ENCODE measurements at places on chromosomes 2 and 18.

GRCh38 chr18:68841301-68841700, 43.4 kb downstream of the CCDC102B start:
- no peak for DNase-seq

DNA sequence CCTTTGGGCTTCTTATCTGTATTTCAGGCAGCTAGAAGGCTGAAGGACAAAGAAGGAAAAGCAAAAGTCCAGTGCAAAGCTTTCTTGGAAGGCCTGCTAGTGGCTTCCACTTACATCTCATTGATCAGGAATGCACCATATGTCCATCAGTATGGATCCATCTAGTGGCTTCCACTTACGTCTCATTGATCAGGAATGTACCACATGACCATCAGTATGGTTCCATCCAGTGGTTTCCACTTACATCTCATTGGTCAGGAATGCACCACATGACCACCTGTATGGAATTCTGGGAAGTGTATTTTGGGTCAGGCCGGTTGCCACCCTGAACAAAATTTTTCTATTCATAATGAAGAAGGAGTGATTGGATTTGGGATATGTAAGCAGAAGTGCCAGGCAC, 70.6 kb downstream of the LYPD6 start:
- no peak for DNase-seq

DNA sequence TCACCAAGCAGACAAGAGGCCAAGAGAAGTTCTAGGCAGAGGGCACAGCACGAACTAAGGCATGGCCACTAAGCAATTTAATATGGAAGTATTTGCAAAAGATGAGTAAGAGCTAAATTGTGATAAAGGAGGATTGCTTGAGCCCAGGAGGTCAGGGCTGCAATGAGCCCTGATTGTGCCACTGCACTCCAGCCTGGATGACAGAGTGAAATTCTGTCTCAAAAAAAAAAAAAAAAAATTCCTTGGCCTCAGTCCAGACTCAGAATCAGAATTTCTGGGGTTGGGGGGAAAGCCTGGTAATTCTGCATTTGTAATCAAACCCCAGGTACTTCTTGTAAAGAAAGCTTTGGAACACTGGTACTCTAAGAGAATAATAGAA, 46.8 kb upstream of the RTN4 start:
- DNase-seq, result no peak

DNA sequence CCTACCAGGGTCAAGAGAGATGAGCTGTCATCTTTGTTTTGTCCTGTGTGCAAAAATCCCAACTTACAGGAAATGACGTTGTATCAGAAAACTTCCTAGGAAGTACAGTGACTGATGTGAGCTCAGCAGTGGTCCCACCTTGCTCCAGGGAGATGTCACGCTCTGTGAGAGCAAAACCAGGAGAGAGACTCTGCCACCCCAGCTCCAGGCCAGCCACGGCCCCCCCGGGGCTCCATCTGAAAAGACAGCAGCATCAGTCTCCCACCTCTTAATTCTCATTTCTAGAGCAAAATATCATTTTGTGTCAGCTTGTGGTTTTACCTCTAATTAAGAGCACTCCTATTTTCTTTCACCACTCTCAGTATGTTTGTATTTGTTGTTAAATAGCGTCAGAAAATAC, 57.5 kb downstream of the MYL12B start:
- DNase-seq, result peak; percentile 38

GRCh38 chr2:154130821-154131220, 259.1 kb downstream of the GALNT13 start:
- DNase-seq, result no peak

- DNase-seq, result peak; percentile 75
These were observed 15.8 kb upstream of the ZAP70 start for GRCh38 chr2:97697252-97698235.

GRCh38 chr2:3282056-3282998, 95.3 kb downstream of the EIPR1 start:
- DNase-seq, result no peak

GRCh38 chr2:71277536-71278103, 50.7 kb upstream of the PAIP2B start:
- no peak for DNase-seq

DNA sequence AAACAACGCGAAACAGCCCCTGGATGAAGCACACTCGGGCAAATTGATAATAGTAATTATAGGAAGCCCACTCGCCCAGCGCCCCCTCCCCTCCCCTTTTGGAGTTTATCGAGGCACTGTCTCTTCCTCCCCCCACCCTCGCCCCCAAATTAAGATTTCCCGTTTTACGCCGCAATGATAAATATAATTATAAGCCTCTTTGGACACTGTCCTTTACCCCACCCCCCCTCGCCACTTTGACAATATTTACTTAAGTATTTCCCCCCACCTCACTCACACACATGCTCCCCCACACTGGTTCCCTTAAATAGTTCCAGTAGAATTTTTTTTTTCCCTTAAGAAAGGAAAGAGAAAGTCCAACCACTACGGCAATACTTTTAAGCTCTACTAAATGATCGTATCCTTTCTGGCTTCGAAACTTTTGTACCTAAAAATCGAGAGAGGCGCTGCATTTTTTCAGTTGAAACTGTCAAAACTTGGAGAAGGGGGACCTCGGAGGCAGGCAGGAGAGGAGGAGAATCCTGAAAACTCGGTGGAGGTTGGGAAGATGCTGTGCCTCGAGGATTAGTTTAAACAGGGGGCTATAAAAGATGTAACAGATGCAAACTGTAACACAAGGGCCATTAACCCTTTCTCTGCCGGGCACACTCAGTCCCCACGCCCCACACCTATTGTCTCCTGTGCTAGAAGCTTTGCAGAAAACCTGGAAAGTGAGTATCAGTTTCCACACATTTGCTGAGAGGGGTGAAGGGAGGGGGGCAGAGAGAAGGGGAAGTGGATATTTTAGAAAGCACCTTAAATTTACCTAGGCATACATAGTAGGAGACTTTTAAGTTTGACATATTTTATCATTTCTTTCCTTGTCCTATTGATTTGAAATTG, 1.8 kb downstream of the ZEB2 start:
- no peak for DNase-seq

DNA sequence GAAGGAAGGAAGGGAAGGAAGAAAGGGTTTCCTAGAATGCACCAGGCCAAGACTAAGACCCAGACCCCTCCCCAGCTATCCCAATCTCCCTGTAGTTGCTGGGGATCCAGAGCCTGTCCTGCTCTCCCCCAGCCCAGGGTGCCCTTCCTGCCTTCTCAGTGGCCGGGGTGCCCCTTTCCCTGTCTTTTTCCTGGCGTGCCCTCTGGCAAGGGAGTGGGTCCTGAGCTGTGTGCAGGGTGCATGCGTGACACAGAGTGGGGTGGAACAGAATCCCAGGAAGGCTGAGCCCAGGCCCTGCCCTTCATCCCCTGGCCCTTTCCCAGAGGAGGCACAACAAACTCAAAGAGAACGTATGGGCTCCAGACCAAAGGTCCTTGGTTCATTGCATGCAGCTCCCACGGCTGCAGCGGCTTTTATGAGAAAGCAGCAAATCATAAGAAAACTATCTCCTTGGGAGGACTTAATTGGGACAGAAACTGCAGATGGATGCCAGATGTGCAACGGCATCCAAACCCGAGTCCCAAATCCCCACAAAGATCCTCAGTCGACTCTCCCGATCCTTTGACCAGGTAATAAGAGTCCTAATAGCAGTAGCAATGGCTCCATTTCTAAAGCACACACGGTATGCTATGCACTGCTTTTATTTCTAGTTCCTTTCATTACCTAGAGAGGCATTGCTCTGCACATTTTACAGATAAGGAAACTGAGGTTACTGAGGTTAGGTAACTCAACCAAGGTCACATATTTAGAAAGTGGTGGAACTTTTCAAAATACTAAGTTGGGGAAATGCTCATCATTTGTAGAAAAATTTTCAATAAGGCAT, 12.7 kb upstream of the ARID5A start:
- DNase-seq, result no peak

- no peak for DNase-seq
These were observed 49.6 kb downstream of the KIF5C start for GRCh38 chr2:148924514-148925178.

- DNase-seq, result no peak
These were observed 75.0 kb upstream of the ALKAL2 start for GRCh38 chr2:362924-363323.

GRCh38 chr2:21036708-21037670, 6.9 kb downstream of the APOB start:
- no peak for DNase-seq

- no peak for DNase-seq
These were observed 298.6 kb downstream of the AGPS start for GRCh38 chr2:177691177-177691576.

DNA sequence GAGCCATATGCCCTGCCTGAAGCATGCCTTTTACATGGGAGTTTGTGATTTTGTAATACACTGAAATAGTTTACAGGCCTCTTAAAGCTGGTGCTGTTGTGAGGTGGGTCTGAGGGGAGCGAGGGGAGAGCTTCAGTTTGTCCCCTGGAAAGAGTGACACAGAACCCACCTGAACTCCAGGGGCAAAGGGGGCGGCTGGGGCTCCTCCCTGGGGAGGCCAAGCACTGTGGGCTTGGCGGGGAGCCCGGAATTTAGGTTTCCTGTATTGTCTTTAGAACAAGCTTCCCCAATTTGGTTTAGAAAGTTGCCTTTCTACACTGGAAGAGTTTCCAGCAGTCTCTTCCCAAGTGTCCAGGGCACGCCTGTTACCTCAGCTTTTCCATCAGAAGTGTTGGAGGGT, 75.7 kb downstream of the VAPA start:
- no peak for DNase-seq

DNA sequence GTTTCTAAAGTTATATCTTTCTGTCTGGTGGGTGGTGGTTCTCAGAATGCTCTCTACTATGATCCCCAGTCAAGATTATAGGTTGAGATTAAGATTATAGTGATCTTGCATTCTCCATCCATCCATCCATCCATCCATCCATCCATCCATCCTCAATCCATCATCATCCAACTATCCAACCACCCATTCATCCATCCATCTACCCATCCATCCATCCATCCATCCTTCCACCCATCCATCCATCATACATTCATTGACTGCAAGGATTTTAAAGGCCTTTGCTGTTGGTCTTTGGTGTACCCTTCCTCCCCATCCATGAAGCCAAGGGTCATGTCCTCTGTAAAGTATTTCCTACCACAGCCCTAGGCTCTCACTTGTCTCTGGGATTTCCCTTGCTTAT, 13.1 kb downstream of the GLI2 start:
- DNase-seq, result no peak

DNA sequence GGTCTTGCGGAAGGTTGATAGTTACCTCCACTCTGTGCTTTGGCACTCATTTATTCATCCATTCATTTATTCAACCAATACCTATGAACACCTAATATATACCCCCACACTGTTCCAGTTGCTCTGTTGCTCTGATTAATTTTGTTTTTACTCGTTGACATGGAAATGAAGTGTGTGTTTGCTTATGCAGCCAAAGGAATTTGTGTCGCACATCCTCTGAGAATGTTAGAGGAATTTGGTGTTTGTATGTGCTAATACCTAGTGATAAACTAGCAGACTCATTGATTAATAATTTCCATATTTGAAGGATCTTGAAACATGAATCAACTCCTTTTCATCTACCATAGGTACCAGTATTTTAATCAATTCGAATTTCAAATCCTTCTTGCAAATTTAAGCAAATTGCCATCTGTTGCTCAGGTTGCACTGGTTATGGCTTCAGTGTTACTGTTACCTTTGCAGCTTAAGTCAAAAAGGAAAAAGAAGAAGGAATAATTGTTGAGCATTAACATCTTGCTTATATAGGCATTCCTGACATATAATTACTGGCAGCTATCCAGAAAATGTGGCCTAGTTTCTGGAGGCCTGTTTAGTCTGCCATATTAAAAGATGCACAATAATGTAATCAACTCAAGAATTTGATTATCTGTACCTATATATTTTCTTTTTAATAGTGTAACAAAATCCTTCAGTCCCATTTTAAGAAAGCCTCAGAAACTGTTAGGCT, 25.7 kb upstream of the CRIM1 start:
- DNase-seq, result no peak

DNA sequence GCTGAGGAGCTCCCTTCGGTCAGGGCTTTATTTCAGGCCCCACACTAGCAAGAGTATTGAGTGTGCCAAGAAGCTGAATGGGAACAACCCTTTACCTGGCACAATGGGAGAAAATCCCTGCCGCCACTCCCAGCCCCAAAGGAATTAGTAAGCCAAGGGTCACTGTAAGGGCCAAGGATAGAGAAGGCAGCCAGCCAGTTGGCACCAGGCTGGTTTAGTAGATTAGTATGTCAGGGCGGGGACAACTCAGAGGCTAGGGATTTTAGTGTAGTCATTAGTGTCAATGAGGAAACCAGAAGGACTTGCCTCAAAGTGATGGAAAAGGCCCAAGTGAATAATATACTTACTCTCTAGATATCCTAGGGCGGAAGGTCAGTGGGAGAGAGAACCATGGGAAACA, 34.9 kb upstream of the CYP26B1 start:
- DNase-seq, result no peak

- DNase-seq, result no peak
These were observed 81.4 kb downstream of the LYPD1 start for GRCh38 chr2:132588576-132588975.

DNA sequence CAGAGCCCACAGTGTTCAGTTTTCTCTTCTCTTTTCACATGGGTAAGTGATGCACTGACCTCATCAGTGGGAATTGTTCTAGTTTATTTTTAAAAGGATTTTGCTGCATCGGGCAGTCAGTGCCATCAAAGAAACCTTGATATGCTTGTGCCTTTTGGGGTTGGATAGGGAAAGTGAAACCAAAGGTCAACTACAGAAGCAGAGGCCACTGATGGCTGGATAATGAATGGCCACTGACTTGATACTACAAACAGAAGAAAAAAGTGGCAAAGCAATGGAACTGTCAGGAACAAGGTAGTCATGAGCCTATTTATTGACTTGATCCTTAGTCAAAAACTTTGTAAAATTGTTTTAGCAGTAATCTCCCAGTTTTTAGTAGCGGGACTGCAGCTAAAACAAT, 636.3 kb upstream of the ZEB2 start:
- no peak for DNase-seq

GRCh38 chr2:125581557-125581956, 1074.4 kb upstream of the GYPC start:
- DNase-seq, result no peak

GRCh38 chr2:216475767-216476166, 22.9 kb upstream of the RPL37A start:
- no peak for DNase-seq

DNA sequence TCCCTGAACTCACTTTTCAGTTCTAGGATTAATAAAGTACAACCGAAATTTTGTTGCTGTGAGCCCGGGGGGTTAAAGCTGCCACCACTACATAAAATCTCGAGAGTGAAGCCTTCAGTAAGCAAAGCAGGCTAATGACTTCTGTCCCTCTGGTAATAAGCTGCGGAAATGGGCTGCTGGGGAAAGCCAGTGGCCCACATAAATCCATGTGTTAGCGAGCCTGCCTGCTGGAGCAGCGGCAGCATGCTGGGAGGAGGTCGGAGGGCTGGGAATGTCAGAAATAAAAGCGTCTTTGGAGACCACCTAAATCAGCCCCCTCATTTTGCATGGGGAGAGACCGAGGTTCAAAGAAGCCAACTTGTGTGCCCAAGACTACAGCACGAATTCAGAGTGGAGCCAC, 371.7 kb downstream of the TNS1 start:
- no peak for DNase-seq

Measured in stimulated activated CD8-positive, alpha-beta memory T cell treated with anti-CD3 and anti-CD28 coated beads, Interleukin-15, amount 100 ng/mL, for 48 hours (primary cell).